HFFc6 (cell line): ENCODE measurements at places on chromosomes 5 and 9.
A peak's percentile ranks its signal among the peaks of the same experiment; 100 is the strongest.

DNA sequence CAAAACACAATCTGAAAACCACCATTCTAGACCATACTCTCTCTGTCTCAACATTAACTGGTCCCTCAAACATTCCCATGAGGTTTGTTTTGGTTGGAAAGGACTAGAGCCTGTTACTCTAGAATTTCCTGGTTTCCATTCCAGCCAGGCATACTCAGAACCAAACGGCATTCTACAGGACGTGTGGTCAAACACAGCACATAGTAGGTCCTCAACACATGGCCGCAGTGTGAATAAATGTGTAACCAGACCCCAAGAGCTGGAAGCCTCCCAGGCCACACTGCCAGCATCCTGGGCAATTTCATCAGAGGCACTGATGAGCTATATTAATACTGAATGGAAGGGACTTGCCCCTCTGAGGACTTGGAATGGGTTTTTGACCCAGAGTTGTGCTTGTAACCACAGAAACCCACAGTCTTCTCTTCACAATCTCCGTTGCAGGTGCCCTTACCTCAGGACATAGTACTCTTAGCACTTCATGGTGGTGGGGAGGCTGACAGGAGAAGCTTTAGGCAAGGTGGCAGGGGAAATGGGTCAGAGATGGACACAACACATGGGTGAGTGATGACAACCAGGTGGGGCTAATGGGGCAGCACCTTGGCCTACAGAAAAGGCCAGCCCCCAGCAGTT lies 66.0 kb downstream of the ZNF366 start:
- no peak for DNase-seq

DNA sequence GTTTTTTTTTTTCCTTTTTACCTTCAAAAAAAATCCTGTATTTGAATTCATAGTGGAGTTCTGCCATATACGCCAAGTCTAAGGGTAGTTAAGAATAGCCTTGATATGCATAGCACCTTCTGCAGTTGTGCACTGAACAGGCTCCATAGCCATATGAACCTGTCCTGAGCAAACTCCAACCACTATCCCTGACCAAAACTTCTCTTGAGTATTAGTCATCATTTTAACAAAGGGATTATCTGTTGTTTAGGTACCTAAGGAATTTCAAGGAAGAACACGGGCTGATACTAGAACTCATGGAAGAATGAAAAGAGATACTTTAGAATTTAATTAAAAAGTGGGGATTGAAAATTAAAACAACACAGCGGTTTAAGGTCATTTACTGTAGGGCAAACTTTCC lies 1.9 kb upstream of the FBXO38 start:
- DNase-seq, result no peak

DNA sequence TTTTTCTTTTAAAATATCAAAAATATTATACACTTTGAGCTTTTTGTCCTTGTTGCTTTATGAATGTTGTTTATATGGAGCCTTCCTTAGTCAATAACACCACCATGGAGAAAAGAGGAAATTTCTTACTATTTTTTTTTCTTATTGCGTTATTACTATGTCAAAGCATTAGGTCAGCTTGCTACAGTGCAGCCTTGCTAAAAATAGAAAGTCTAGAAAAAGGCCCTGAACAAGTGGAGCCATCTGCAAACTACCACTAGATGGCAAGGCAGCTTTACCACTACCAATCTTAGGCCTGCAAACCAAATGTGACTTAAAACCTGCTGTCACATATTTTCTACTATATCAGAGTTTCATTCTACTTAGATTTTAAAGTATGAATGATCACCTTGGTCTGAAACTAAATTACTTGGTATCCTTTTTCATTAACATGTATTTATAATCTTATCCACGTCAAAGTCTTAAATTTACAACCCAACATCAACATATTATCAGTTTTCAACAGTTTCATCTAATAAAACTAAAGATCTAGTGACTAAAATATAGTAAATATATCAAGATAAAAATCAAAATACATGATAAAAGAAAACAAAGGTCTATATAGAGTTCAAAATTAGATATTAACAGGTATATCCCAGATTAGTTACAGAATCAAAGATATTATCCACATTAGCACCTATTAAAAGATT lies 113.1 kb upstream of the ACOT12 start:
- peak; percentile 87 for DNase-seq

DNA sequence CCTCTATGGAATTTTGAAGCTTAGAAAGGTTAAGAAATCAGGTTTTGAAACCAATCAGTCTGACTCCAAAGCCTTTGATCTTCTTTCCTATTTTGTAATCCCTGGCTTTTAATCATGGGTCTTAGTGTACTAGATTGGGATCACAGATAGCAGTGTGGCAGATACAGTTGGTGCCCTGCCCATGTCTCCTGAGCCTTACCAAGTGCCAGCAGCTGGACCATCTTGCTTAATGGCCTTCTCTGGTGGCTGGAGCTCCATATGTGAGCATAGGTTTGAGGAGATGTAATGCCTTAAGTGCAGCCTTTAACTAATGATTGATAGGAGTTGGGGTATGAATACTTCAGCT lies 16.7 kb upstream of the RIC1 start:
- no peak for DNase-seq

DNA sequence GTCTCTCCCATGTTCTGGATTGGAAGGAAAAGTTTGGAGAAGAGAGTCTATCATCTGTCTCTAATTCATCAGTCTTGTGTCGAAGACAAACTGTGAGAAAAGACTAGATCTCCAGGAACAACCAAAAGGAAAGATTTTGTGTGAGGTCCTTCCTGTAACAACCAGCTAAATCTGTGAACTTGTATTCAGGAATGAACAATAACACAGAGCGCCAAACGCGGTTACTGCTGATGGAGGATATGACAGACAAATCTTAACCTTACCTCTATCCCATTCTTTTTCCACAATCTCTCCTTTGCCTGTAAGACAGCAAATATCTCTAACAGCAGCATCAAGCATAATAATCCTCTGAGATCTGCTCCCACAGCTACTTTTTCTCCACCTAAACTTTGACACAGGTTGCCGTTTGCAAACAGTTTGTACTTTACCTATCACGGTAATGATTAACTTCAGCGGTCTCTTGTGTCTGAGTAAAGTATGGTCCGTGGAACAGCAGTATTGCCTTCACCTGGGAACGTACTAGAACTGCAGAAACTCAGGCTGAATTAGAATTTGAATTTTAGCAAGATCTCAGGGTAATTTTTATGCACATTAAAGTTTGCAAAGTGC lies 387.6 kb downstream of the ELAVL2 start:
- no peak for DNase-seq

- no peak for DNase-seq
Measured at GRCh38 chr5:148113243-148113642, 49.5 kb downstream of the SPINK5 start.

DNA sequence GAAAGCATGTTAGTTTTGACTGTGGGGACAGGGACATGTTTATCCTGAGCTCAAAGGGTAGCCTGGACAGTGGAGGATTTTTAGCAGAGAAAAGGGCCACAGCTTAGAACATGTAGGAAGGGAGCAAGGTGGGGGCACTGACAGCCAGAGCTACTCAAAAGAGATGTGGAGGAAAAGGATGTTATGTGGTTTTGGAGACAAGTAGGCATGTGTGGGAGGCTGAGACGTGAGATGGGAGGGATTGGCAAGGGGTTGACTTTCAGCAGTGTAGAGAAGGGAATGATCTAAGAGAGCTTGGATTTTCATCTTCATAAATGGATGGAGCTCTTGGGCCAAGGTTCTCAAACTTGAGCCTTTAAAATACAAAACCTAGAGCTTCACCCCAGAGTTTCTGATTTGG lies 24.0 kb downstream of the SYK start:
- DNase-seq, result no peak

DNA sequence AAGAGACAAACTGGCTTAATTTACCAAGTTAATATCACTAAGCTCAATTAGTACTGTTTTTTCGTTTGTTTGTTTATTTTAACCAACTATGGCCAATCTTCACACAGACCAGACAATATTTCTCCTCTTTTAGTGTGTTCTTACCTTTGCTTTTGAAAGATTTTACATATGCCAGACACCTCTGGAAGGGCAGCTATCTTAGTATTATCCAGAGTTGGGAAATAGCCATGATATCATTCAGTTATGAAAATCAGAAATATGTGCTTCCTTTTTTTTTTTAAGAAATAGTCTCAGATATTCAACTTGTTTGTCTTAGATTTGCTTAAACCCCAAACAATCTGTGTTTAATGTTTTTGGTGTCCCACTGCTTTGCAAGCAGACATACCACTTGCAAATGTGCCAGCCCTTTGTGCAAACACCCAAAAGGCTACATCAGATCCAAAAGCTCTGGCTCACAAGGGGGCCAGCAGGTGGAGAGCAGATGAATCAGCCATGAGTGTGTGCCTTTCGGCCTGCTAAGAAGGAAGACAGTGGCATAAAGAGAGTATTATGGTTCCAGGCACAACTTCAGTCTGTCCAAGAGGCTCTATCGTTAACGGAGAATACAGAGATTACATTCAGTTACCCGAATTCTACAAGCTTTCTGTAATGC lies 147.6 kb downstream of the EFNA5 start:
- no peak for DNase-seq

GRCh38 chr5:175285261-175285660 lies 158.7 kb downstream of the DRD1 start:
- no peak for DNase-seq

GRCh38 chr9:16585591-16585990 lies 284.9 kb downstream of the BNC2 start:
- DNase-seq, result no peak
